ENCODE measurements at places on chromosomes 4 and X.

DNA sequence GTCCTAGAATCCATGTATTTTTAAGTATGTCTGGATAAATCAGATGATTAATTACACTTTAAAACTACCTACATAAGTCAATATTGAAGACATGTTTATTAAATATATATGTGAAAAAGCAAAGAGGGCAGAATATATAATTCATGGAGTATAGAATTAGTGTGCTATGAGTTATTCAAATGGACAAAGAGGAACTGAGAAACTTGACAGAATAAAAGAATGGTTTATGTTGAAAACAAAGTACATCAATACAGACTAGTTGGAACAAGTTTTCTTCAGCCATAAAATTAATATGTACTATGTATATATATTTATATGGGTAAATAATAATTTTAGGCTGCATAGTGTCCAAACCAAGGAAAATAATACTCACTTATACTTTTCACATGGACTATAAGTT, 173.5 kb downstream of the NPFFR2 start:
- DNase-seq = no peak

DNA sequence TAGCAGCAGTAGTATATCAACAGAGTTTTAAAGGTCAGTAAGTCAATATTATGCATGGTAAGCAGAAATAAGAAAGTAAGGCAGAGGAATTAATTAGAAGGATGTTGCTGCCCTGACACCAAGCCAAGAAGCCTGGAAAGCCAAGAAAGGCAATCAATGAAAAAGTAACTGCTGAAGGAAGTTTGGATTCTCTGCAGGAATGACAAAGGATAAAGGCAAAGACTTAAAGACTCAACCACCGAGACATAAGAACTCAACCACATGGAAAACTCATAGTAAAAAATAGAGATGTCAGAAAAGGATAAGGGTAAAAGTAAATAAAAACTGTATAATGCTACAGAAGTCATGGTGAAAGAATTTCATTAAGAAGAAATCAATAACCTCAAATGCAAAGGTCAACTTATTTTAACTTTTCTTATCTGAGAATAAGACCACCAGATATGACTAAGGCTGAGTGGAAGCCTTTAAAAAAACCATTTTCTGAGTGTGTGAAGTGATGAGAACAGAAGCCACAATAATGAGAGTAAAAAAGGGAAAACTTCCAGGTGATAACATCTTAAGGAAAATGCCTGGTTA, 55.2 kb downstream of the NEK1 start:
- no peak for DNase-seq

DNA sequence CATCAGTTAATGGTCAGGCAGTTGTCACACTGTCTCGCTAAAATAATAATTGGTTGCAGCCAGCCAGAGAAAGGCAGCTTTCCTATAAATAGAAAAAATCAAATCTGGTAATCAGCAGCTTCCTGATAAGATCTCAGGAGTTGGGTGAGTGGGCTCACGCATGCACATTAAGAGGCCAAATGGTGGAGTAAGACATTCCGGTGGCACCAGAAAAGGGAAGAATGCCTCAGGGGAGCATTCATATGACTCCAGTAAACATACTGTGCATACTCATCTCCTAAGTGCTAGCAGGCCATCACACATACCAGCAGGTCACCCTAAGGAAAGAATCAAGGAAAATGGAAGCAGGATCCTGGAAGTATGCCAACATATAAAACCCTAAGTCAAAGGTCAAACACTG, 40.1 kb downstream of the UGT2B15 start:
- DNase-seq = no peak

GRCh38 chr4:86218746-86219473, 140.9 kb downstream of the MAPK10 start:
- no peak for DNase-seq

DNA sequence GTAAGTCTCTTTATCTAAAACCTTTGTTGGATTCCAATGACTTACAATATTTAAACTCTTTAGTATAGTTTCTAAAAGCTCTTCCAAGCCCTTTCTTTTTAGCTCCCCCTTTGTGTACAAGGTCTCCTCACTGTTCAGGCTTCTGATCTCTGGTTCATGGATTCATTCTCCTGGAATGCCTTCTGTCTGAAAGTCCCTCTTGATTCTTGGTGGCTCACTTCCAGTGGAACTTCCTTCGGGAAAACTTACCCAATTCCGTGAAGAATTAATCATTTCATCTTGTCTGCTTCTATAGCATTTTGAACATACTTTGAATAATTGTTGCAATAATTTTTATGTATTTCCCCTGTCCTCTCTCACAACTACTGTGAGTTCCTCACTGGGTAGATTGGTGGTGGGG, 3.6 kb downstream of the ARHGAP24 start:
- no peak for DNase-seq

Data from T-helper 2 cell (primary cell).